ENCODE measurements at places on chromosomes 5 and 9. TPM values are rescaled to one million over a fixed set of nuclear protein-coding genes. Genes with fewer than 3 reads are reported as not detected.

- H3K4me3 ChIP-seq = no peak overlapping the region
- H3K4me1 ChIP-seq = no peaks in the 10 kb centered on the region
- no peaks in the 10 kb centered on the region for H3K27me3 ChIP-seq
Observed at GRCh38 chr9:9819886-9820285, 792.9 kb downstream of the PTPRD start.

DNA sequence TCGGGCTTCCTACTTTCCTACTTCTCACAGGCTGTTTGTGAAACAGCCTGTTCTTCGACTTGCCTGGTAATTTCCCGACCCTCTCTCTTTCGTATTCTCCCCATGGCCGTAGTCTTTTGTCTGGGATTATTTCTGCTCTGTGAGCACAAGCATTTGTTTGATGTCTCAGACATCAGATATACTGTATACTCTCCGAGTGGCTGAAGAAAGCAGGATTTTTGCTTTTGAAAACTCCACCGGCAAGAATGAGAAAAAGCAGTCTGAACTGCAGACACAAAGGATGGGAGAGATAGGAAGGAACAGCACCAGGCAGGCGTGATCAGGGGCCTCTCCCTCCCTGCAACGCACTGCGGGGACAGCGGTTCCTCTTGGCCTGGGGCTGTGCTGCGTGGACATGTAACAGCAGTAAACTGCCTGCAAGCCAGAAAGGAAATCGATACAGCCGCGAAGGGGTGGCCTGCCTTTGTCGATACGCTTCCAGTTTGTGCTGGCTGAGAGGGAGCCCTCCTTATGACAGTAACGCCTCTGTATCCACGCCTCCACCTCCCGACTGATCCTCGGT, 313.9 kb upstream of the TLE4 start:
- peaks cover 2% of the 10 kb centered on the region for H3K27me3 ChIP-seq
- H3K36me3 ChIP-seq = no peaks in the 10 kb centered on the region
- H3K27ac ChIP-seq = no peak overlapping the region

DNA sequence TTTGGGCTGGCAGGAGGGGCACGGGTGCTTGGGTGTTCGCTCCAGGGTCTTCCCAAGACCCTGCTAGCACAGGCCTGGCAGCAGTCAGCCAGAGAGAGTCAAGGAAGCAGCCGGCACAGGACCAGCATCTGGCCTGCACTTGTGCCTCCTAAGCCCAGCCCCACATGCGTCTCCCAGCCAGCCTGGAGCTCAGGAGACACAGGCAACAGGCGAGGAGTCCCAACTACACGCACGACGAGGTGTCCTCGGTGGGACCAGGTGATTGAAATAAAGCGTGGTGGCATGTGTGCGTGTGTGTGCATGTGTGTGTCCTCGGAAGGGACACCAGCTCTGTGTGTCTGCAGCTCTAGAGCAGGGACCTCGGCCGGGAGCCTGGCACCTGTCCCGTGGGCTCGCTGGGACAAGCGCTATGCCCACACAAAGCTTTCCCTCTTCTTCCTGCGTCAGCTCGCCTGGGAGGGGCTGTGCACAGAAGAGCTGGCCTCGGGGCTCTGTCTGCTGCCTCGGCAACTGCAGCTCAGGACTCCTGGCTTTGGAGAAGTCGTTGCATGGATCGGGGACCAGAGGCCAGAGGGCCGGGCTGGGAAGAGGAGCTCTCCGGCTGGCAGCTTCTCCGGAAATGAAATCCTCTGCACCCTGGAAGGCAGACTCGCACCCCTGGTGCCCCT, 14.7 kb upstream of the SLC9A3 start:
- H3K27me3 ChIP-seq = peaks cover 5% of the 10 kb centered on the region
- no peak for DNase-seq
- no peak overlapping the region for H3K27ac ChIP-seq
- no peaks in the 10 kb centered on the region for H3K36me3 ChIP-seq
- no peak overlapping the region for H3K4me3 ChIP-seq
- H3K4me1 ChIP-seq = peaks cover 3% of the 10 kb centered on the region

GRCh38 chr5:40680741-40681362, 1.1 kb downstream of the PTGER4 start:
- H3K4me3 ChIP-seq = peak overlapping the region; percentile 86
- peaks cover 5% of the 10 kb centered on the region for H3K36me3 ChIP-seq

DNA sequence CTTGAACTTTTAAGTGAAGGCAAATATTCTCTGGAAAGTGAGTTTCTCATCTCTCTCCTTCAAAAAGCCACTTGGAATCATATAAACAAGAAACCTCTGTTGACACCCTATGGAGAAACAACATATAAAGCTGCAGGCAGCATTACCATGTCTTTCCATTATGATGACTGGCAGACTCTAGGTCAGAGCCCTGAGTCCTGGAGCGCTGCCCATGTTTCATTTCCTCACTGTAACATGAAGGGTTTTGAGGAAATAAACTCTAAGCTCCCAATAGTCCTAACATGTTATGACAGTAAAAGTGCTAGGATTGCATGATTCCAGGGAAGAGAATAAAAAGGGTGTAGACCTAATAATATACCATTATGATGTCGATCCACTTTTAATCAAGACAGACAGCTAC, 220.6 kb downstream of the CTNND2 start:
- H3K4me1 ChIP-seq = no peaks in the 10 kb centered on the region
- no peaks in the 10 kb centered on the region for H3K36me3 ChIP-seq
- no peak for DNase-seq
- H3K27me3 ChIP-seq = no peaks in the 10 kb centered on the region
- no peak overlapping the region for H3K27ac ChIP-seq
- H3K4me3 ChIP-seq = no peak overlapping the region

DNA sequence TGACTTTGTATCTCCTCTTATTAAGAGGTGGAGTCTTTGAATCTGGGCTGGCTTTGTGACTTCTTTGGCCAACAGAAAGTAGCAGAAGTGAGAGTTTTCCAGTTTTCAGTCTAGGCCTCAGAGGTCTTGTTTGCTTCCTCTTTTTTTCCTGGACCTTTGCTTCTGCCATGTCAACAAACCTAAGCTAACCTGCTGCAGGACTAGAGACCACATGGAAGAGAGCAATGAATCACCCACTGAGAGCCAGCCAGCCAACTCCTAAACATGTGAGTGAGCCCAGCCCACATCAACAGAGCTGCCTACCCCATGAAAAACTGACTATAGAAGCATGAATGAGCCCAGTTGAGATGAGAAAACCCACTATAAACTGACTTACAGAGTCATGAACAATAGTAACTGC, 29.9 kb downstream of the MRPL22 start:
- no peak for DNase-seq
- no peaks in the 10 kb centered on the region for H3K4me1 ChIP-seq
- no peaks in the 10 kb centered on the region for H3K27me3 ChIP-seq
- no peaks in the 10 kb centered on the region for H3K36me3 ChIP-seq
- H3K4me3 ChIP-seq = no peak overlapping the region
- H3K27ac ChIP-seq = no peak overlapping the region

DNA sequence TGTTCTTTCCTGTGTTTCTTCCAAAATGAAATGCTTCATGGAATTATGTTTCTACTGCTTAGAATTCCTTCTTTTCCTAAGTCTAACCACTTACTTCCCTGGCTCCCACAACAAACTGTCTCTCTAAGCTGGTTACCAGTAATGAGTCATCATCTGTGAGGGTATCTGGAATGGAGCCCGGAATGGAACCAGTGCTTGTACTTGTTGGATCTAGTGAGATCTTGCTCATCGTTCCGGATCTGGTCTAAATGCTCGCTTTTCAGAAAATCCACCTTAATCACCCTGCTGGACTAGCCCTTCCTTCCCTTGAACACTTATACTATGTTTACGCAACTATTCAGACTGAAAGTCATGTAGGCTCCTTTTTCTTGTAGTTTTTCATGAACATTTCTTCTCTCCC, 184.8 kb downstream of the PBX3 start:
- H3K4me3 ChIP-seq = no peak overlapping the region
- H3K36me3 ChIP-seq = no peaks in the 10 kb centered on the region
- H3K27me3 ChIP-seq = no peaks in the 10 kb centered on the region
- no peaks in the 10 kb centered on the region for H3K4me1 ChIP-seq

DNA sequence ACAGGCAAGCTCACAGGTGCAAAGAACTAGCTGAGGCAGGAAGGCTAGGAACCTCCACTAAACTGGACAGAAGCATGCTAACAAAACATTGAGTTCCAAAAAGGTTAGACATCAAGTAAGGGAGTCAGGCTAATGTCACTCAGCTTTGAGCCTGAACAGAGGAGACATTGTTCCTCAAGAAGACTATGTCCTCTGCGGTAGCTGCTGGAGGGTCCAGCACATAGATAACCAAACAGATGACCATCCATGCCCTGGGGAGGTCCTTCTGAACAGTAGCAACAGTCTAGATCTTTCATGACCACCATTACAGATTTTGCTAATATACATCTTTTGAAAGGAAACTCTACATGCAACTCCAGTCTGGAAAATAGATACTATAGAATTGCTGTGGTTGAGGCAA, 57.7 kb downstream of the CYSTM1 start:
- H3K4me3 ChIP-seq = no peak overlapping the region
- H3K4me1 ChIP-seq = peaks cover 3% of the 10 kb centered on the region
- no peaks in the 10 kb centered on the region for H3K27me3 ChIP-seq
- peaks cover 6% of the 10 kb centered on the region for H3K36me3 ChIP-seq
- no peak overlapping the region for H3K27ac ChIP-seq
- DNase-seq = no peak

DNA sequence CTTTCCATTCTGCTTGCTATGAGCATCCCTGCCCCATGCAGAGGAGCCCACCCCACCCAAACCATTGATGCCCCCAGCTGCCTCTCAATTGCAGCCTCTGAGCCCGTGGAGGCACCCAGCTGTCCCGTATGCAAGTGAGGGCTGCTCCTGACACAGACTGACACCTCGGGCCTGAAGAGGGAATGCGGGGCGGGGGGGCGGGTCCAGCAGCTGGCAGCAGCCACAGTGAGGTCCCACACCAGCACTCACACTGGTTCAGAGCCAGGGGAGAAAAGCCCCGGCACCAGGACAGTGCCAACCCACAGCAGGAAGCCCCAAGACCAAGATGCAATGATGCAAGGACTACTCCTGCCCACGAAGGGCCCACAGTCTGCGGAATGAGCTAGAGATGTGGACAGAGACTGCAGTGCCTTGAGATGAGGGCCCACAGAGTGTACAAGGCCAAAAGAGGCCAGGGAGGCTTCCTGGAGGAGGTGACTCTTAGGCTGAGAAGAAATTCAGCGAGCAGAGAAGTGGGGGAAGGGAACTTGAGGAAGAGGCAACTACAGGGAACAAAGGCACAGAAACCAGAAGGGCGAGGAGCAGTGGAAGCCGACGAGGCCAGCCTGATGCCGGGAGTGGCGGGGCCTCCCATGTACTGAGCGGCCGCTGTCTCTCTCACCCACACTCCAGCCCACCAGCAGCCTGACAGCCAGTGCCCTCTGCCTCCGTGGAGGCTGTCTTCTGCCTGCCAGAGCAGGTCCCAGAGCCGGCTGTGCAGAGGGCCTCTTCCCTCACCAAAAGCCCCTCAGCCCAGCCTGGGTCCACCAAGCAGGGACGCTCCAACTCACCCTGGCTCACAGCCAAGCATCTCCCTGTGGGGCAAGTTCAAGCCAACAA, 9.2 kb downstream of the EEIG1 start:
- no peak for DNase-seq
- peak overlapping the region; percentile 55 for H3K4me3 ChIP-seq
- peaks cover 14% of the 10 kb centered on the region for H3K27me3 ChIP-seq

DNA sequence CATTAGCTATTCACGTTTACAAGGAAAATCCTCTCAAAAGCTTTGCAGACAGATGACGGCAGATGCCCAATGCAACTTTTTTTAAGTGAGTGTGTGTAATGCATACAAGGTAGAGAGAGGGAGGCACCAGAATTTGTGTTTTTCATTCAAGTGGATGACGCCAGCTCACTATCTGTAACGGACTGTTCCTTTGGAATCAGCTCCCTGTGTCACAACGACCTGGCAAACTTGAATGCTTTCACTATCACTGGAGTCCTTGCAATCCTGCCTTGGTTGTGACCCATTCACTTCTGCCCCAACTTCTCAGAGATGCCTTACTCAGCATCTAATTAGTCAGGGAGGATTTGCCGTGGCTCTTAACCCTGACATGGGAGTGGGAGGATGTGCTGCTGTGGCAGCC, 148.5 kb downstream of the BNC2 start:
- H3K27me3 ChIP-seq = peaks cover 2% of the 10 kb centered on the region
- no peak overlapping the region for H3K27ac ChIP-seq
- H3K4me1 ChIP-seq = peaks cover 35% of the 10 kb centered on the region

GRCh38 chr5:137207023-137207760, 291.9 kb downstream of the SPOCK1 start:
- no peak for DNase-seq
- H3K27me3 ChIP-seq = no peaks in the 10 kb centered on the region
- no peak overlapping the region for H3K4me3 ChIP-seq
- H3K36me3 ChIP-seq = no peaks in the 10 kb centered on the region
- peaks cover 3% of the 10 kb centered on the region for H3K4me1 ChIP-seq

GRCh38 chr5:78689540-78690252, 41.1 kb upstream of the LHFPL2 start:
- peaks cover under 1% of the 10 kb centered on the region for H3K36me3 ChIP-seq
- H3K27ac ChIP-seq = no peak overlapping the region
- no peak for DNase-seq
- no peaks in the 10 kb centered on the region for H3K4me1 ChIP-seq

DNA sequence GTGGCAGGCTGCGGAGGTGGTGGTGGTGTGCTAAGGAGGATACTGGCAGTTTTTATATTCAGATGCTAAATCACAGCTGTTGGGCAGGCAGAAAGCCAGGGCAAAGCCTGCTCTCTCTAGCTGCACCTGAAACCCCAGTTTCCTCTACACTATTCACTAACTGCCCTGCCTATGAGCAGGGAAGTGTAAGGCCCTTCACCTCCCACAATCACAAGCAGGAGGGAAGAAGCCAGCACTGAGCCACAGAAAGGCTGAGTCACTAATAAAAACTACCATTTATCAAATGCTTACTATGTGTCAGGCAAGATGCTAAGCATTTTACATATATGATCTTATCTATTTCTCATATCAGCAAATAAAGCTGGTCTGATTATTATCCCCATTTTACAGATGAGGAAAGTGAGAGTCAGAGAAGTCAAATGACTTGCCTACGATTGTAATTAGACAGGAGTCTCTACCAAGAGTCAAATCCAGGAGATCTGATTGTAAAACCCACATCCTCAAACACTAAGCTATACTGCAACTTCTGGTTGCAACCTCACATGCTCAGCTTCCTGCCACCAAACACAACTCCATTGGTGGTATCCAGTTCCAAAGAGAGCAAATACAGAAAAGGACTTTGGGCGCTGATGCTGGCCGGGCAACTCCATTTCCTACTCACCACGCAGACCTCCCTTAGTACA, 17.7 kb upstream of the IL6ST start:
- peaks cover 1% of the 10 kb centered on the region for H3K4me1 ChIP-seq
- no peak for DNase-seq
- no peak overlapping the region for H3K27ac ChIP-seq
- H3K4me3 ChIP-seq = no peak overlapping the region

F12 gene
- 5.4 TPM for total RNA-seq

GKAP1 gene
- 47.4 TPM for total RNA-seq

KIF4B gene
- total RNA-seq = not detected

PHYKPL gene
- total RNA-seq = 89.7 TPM

SOHLH1 gene
- not detected for total RNA-seq

FOXD4L6 gene
- not detected for total RNA-seq

RNF224 gene
- 0.39 TPM for total RNA-seq

Measured in glutamatergic neuron (in vitro differentiated cells).